SK-MEL-5 (cell line): ENCODE measurements at places on chromosomes 2 and 18.

DNA sequence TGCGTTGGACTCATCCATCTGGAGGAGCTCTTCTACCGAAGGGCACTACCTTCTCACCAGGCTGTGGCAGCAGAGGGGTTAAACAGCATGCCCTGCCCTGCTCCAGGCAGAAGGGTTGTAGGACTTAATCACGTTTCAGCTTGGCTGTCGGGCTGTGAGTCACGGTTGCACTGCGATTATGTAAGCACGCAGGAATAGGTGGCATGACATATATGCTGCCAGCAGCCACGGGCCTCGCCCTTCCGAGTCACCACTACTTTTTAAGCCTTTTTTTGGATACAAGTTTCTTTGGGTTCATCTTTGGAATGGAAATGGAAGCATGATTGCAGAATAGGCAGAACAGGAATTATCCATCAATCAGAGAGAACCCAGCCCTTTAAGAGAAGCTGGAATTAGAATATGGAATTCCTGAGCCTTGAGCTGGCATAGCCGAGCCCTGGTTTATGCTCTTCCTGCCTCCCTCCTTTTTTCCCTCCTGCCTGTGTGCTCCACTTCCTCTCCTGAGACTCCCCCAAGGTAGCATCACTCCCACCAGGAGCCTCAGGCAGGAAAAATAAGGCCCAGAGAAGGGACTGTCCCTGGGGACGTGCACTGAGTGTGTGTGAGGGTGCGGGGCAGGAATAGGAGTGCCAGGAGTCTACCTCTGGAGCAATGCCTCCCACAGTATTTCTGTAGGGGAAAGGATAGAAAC is 86.8 kb downstream of the SEMA4F start:
- DNase-seq = peak; percentile 54

- no peak for DNase-seq
Observed at GRCh38 chr2:21251216-21251980, 127.6 kb downstream of the TDRD15 start.

DNA sequence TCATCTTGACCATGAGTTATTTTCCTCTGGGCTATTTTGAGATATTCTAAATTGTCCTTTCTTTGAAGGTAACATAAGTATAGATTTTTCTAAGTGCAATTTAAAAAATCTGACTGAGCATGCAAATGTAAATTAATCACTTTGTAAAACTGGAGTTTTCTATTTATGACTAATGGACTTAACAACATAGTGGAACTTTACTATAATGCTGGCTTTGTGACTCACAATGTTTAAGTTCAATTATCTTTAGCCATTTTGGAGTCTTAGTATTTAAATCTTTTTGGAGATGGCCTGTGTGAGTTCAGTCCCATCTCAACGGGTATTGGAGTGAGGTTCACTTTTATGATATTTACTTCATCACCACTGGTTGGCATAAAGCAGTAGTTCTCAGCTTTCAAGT is 35.2 kb upstream of the NOSTRIN start:
- DNase-seq = no peak

- DNase-seq = no peak
Observed at GRCh38 chr18:44922968-44923367, 242.3 kb downstream of the SETBP1 start.

DNA sequence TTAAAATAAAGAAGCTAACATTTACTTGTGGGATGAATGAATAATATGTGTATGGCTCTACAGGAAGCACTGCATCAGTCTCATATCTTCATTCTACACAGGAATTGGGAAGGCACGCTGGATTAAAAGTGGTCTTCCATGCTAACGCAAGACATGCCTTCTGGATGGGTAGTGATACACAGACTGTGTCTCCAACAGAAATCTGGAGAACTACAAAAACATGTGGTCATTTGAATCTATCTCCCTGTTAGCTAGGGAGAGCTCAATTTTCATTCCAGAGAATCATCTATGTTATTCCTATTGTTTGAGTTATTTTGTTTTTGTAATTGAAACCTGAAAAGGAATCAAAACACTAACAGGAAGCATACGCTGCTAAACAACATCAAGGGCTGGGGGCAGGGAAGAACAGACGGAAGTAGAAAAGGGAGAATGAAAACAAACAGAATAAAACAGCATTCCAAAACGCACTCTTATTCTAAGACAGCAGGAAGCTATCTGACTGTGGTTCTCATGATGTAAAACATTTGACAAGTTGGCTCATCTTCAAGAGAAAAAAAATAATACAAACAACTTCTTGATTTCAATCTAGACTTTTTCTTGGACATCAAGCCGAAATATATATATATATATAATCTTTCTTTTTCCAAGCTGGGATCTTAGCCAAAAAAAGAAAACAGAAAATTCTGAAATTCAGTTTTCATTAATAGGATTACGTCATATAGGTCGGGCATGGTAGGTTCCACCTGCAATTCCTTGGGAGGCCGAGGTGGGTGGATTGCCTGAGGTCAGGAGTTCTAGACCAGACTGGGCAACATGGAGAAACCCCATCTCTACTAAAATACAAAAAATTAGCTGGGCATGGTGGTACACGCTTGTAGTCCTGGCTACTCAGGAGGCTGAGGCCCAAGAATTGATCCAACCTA is 31.5 kb upstream of the ASNSD1 start:
- no peak for DNase-seq

DNA sequence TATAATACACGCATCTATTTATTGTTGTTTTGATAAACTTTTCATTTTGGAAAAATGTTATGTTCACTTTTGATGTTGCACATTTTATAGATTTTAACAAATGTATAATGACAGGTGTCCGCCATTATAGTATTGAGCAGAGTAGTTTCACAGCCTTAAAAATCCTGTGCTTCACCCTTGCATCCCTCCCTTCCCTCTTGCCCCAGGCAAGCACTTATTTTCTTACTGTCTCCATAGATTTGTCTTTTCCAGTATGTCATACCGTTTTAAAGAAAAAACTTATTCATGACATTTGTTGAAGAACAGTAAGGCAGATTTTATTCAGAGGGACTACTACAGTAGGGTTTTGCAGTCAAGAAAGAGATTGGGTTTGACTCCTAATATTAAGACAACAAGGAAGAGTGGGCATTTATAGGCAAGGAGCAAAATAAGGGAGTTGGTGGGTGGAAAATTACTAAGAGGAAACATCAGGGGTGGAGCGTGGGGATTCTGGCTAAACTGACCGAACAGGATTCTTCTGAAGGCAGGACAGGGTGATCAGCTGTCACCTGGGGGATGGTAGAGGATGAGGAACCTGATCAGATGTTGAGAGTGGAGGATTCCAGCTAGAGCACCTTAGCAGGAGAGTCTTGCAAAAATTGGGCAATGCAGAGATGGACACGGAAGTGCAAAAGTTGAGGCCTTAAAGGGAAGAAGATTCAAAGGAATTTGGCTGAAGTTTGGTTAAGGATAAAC is 108.8 kb downstream of the NCK2 start:
- no peak for DNase-seq

DNA sequence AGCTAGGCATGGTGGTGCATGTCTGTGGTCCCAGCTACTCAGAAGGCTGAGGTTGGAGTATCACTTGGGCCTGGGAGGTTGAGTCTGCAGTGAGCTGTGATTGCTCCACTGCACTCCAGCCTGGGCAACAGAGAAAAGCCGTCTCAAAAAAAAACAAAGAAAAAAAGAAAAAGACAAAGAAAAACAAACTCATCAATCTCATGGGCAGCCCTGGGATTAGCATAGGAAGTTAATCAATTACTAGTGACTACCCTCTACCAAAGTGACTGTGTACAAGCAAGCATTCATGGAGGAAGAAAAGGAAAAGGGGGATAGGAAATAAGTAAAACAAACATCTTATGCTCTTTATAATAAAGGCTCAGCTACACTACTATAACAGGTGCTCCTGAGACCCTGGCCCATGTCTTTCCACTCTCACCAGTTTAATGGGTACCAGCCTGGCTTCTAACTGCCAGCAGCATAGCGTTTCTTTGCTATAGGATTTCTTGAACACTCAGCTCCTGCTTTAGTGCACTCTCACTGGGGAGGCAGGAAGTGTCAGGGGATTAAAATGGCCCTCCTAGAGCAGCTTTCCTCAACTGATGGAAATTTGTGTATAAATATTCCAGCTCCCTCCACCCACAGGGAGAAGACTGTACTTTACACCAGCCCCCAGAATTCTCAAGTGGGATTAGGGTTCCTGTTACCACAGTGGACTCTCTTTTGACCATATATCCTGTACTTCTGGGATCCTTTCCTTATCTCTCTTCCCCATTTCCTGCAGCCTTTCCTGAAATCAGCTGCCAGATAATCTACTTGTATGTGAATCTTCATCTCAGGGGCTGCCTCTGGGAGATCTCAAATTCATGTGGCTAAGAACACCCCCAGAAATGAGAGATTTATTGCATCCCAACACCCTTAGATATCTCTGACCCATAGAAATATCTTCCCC is 91.3 kb upstream of the GLS start:
- no peak for DNase-seq

DNA sequence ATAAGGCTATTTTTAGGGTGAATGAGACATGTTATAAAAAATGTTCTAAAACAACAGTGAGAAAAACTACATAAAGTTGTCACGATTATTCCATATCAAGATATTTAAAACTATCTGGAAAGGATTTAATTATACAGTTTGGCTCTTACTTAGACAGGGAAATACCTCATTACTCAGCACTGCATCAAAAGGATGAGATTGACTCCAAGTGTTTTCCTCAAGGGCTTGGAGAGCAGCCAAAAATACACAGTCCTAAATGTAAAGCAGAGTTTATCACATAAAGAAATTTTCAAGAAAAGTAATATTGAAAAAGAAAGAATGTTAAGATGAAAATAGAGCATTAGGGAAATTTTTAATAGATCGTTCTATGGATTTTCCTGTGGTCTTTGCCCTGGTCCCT is 285.5 kb upstream of the NETO1 start:
- no peak for DNase-seq

- no peak for DNase-seq
Observed at GRCh38 chr18:4836141-4836540, 360.9 kb downstream of the AKAIN1 start.
